Adrenal gland (tissue), 19 donors: ENCODE measurements at places on chromosomes 2 and 18. TPM values are rescaled to one million over a fixed set of nuclear protein-coding genes. Genes with fewer than 3 reads are reported as not detected.

The EML6 gene
- polyA plus RNA-seq, result 6.2 TPM

The NOL4 gene
- 3.7 TPM for polyA plus RNA-seq

The BMP10 gene
- polyA plus RNA-seq, result not detected

The HSPE1 gene
- polyA plus RNA-seq, result 1,108 TPM

GRCh38 chr2:41912776-41913175, 135.0 kb upstream of the PKDCC start:
- no peaks in the 10 kb centered on the region for H3K4me1 ChIP-seq
- H3K27ac ChIP-seq, result no peak overlapping the region
- H3K27me3 ChIP-seq, result no peaks in the 10 kb centered on the region
- no peak for DNase-seq

GRCh38 chr2:97724501-97724900, 11.1 kb downstream of the ZAP70 start:
- H3K27ac ChIP-seq, result no peak overlapping the region
- H3K4me3 ChIP-seq, result no peak overlapping the region
- H3K27me3 ChIP-seq, result peaks cover 6% of the 10 kb centered on the region
- no peaks in the 10 kb centered on the region for H3K36me3 ChIP-seq
- no peaks in the 10 kb centered on the region for H3K4me1 ChIP-seq
- DNase-seq, result no peak

DNA sequence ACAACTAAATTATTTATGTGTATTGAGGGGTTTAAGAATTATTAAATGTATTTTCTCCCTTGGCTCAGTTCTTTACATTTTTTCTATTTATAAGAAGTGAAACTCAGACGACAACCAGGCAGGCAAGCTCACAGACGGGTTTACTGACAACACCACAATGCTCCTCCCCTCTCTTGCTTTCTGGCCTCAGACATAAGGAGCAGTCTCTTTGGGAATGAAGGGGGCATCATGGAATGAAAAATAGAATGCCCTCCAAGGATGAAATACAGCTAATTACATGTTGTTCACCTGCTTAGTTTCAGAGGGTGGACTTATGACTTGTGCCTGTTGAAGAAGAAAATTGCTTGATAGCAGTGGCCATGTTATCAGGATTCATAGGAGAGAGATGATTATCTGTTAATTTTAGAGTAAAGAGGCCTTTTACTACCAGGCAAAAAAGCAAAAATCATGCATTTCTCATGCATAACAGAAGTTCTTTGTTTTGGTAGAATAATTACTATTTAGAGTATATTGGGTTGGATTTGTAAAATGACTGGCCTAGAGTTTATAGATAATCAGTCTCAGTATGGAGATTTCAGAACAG, 172.1 kb upstream of the LRRTM1 start:
- H3K4me3 ChIP-seq, result no peak overlapping the region
- H3K27me3 ChIP-seq, result no peaks in the 10 kb centered on the region
- H3K4me1 ChIP-seq, result no peaks in the 10 kb centered on the region
- H3K27ac ChIP-seq, result no peak overlapping the region
- no peak for DNase-seq
- no peaks in the 10 kb centered on the region for H3K36me3 ChIP-seq

DNA sequence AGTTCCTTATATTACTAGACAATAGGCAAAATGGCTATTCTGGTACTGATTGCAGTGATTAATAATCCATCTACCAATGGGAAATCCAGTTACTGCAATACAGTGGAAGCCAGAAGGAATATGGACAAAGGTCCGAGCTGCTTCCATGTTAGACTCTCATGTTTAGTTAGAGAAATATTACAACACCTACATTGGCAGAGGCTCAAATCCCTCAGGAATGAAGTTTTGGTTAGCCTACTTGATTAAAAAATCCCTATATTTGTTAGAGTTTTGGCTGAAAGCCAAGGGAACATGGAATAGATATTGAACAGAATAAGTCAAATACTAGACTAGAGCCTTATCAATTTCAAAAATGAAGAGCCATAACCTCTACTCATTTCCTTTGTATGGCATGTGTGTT, 48.5 kb downstream of the ARL6IP6 start:
- DNase-seq, result no peak
- no peak overlapping the region for H3K27ac ChIP-seq
- no peaks in the 10 kb centered on the region for H3K36me3 ChIP-seq
- H3K4me3 ChIP-seq, result no peak overlapping the region
- no peaks in the 10 kb centered on the region for H3K4me1 ChIP-seq

GRCh38 chr18:77167251-77167650, 34.7 kb upstream of the MBP start:
- no peaks in the 10 kb centered on the region for H3K36me3 ChIP-seq
- H3K27me3 ChIP-seq, result no peaks in the 10 kb centered on the region
- no peak overlapping the region for H3K27ac ChIP-seq
- no peaks in the 10 kb centered on the region for H3K4me1 ChIP-seq
- DNase-seq, result no peak

- no peak overlapping the region for H3K27ac ChIP-seq
- H3K4me1 ChIP-seq, result no peaks in the 10 kb centered on the region
- H3K4me3 ChIP-seq, result no peak overlapping the region
- H3K27me3 ChIP-seq, result no peaks in the 10 kb centered on the region
These were observed 134.8 kb upstream of the CREB1 start for GRCh38 chr2:207394812-207395534.

- H3K4me1 ChIP-seq, result no peaks in the 10 kb centered on the region
- no peaks in the 10 kb centered on the region for H3K36me3 ChIP-seq
- no peak for DNase-seq
- no peak overlapping the region for H3K27ac ChIP-seq
- no peak overlapping the region for H3K4me3 ChIP-seq
These were observed 91.4 kb downstream of the ACSL3 start for GRCh38 chr2:222952204-222952603.

GRCh38 chr18:74446178-74446577, 10.9 kb downstream of the DIPK1C start:
- H3K4me1 ChIP-seq, result no peaks in the 10 kb centered on the region
- H3K27ac ChIP-seq, result no peak overlapping the region
- no peak overlapping the region for H3K4me3 ChIP-seq
- H3K27me3 ChIP-seq, result peaks cover 3% of the 10 kb centered on the region
- no peaks in the 10 kb centered on the region for H3K36me3 ChIP-seq

DNA sequence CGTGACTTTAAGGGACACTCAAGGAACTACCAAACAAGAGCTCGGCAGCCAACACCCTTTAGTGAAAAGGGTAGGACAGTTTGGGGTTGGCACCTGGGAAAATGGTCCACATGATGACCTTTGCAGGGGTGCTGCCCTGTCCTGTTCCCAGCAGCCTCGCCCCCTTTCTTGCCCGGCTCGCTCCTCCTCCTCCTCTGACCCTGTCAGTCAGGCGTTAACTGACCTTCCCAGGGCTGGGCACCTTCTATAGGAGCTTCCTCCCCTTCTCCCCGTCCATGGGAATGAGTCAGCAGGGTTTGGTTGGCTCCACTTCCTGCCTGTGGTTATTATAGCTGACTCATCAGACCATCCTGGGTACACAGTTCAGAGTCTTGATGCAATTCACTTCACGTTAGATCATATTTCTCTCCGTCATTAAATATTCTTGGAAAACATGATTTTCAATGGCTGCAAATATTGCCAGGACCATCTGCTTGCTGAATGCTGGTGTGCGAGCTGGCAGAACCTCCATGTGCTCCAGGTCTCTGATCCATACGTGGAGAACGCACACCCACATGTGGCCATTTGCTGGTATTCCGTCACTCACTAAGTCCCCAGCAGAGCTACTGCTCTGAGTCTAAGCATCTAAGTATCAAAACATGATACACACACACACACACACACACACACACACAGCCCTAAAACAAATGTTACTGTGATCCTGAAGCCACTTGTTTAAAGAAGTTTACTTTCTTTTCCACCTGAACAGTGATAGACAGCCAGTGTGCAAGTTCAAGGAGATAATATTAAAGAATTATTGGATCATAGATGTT, 185.0 kb downstream of the ANAPC1 start:
- no peaks in the 10 kb centered on the region for H3K4me1 ChIP-seq
- DNase-seq, result peak; percentile 82
- no peaks in the 10 kb centered on the region for H3K36me3 ChIP-seq
- no peak overlapping the region for H3K4me3 ChIP-seq

DNA sequence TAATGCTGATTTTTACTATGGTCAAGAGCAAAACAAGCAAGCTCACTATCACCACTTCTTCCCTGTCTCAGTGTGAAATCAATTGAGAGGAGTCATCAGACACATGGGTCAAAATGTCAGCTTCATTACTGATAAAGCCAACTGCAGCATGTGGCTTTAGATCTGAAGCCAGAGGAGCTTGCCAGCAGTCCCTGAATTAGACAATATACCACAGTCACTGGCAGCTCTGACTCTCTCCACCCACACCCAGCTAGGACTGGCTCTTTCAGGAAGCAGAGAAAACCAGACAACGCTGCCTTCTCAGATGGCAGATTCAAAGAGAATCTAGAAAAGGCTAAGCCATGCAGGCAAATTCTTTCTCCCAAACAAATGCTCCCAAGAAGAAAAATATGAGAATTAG, 20.0 kb upstream of the ASB18 start:
- H3K4me1 ChIP-seq, result no peaks in the 10 kb centered on the region
- H3K27ac ChIP-seq, result no peak overlapping the region
- H3K4me3 ChIP-seq, result no peak overlapping the region
- no peaks in the 10 kb centered on the region for H3K27me3 ChIP-seq

DNA sequence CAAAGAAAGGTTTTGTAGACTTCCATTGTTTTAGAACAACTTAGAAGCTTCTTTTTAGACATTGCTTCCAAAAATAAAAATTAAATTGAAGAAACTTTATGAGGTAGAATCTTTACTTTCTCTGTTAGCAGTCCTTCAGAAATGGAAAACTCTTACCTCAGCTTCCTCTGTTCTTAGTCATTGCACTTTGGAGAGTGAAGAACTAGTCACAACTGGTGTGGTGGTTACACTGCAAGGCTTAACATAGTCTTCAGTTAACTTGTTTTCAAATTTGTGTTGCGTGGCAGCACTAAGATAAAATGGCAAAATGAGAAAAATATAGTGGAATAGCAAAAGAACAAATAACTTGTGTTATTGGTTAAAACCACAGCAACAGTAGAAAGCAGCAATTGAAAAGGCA, 332.6 kb downstream of the KIAA1328 start:
- H3K27me3 ChIP-seq, result no peaks in the 10 kb centered on the region
- DNase-seq, result no peak
- H3K27ac ChIP-seq, result no peak overlapping the region
- no peak overlapping the region for H3K4me3 ChIP-seq
- no peaks in the 10 kb centered on the region for H3K36me3 ChIP-seq
